ENCODE measurements at places on chromosomes 2 and 18.

DNA sequence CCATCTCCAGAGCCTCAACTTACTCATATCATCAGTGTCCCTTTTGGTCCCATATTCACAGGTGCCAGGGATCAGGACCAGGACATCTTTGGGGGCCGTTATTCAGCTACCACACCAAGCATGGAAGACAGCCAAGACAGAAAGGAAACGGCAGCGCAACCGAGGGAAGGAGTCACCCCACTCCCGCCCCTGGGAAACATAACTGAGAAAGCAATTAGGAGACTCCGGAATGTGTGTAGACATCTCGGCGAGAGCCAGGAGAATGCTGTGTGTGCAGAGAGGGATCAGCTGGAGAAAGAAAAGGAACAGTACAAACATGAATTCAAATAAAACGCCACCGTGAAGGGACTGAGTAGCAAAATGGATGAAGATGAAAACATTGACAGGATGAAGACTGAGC, 13.4 kb upstream of the BOK start:
- no peak for DNase-seq

GRCh38 chr2:9430316-9431293, 7.2 kb downstream of the CPSF3 start:
- no peak for DNase-seq

DNA sequence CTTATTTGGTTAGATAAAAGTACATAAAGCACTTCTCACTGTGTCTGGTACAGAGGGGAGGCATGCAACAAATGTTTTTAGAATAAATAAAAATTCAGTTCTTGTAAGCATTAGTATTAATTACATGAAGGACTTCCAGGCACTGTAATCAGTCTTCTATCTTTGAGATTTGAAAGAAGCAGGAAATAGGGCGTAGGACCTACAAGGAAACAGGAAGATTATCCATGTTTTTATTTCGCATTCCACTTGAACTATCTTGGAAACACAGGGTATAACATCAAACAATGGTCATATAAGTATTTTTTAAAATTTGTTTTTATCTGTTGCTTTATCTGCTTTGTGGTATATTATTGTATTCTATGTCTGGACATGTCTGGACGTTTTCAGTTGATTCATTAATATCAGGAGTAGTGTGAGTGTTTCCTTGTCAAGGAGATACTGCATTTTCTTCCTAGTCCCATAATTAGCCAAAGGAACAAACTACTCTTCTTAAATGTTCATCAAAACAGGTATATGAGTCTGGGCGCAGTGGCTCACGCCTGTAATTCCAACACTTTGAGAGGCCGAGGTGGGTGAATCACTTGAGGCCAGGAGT, 32.5 kb downstream of the BMPR2 start:
- DNase-seq: no peak

GRCh38 chr2:86628091-86628522, 4.4 kb upstream of the RNF103 start:
- DNase-seq: no peak

- DNase-seq: no peak
Observed at GRCh38 chr2:171217330-171217729, 56.6 kb upstream of the TLK1 start.

DNA sequence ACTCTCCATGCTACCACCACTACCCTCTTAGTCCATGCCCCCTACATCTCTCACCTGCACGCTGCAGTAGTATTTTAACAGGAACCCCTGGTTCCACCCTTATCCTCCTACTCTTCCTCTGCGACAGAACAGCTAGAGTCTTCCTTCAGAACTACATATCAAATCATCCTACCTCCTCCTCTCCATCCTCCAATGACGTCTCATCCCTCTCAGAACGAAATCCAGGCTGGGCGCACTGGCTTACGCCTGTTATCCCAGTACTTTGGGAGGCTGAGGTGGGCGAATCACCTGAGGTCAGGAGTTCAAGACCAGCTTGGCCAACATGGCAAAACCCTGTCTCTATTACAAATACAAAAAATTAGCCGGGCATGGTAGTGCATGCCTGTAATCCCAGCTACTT, 10.3 kb upstream of the KIF3C start:
- DNase-seq: no peak

DNA sequence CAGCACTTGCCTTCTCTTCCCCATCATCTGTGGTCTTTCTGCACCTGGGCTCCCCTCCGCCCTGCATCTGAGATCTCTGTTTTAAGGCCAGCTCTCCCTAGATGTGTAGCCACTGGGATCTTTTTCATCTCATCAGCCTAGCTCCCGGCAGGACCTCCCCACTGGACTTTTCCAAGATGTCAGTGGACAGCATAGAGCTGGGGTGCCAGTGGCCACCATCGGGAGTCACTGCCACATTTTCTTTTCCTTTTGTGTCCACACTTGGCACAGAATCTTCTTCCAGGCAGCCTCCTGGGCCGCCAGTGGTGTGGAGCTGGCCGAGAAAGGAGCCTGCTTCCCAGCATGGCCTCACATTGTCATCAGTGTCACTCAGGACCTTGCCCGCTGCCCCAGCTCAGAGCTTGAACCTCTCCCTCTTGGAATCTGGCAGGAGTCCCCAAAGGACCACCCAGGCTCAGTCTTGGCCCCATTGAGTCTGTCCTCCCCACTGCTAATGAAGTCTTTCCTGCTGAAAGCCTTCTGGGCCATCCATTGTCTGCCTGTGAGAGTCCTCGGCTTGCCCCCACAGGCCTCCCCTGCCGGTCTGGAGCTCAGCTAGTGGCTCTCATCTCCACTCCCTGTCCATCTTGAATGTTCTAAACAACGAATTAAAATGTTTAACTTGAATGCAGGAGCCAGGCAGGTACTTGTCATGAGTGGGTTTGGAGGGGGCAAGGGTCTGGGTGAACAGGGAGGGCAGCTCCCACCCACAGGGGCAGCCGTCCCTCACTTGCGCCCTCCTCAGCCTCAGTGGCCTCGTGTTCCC, 324.4 kb downstream of the GBX2 start:
- DNase-seq: no peak

DNA sequence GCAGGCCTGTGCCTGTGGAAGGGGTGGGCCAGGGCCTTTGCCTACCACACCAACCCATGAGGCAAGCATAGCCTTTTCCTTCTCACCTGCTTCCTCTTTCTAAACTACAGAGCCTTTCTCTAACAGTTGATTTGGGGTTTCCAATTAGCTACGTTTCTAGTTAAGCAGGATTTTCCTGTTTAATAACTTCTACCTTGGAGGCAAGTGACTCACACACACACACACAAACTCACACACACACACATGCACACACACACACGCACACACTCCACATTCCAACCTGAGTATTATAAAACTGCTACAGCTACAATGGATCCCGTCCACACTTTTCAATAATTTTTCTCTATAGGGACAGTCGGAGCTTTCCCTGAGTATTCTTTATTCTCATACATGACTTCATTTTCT, 84.9 kb downstream of the SOX11 start:
- no peak for DNase-seq

GRCh38 chr18:23835506-23835905, 146.3 kb downstream of the LAMA3 start:
- DNase-seq: no peak

- no peak for DNase-seq
Observed at GRCh38 chr2:159653962-159654361, 37.6 kb upstream of the BAZ2B start.

DNA sequence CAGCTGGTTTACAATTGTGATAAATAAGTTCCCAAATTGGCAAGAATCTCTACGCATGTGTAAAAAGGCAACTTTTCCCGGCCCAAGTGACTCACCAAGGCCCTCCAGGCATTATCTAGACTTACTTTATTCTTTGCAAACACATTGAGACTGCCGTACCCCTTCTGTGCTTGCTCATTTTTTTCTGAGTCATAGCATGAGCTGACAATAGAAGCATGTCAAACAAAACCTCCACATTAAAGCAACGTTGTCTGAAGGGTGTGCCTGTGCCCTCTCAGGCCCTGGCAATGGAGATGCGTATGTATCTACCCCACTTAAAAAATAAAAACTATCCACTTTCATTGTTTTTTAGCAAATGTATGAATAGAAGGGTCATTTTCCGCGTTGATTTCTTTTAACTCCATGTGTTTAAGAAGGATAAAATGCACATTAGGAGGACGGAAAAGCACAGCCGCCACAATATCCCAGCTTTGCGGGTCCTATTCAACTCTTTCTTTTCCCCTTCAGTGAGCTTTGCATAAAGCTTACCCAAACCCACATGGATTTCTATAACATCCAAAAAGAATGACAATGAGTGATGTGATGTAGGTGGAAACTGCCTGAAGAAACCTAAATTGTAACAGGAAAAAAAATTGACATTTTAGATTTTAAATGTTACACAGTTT, 298.2 kb downstream of the CDCA7 start:
- no peak for DNase-seq

GRCh38 chr2:149218497-149218896, 111.9 kb upstream of the LYPD6 start:
- DNase-seq: no peak

GRCh38 chr2:56671973-56672569, 488.3 kb downstream of the CCDC85A start:
- DNase-seq: no peak
